Activated T-cell treated with anti-CD3 and anti-CD28 coated beads for 48 hours (primary cell): ENCODE measurements at places on chromosomes 3 and 15.

- DNase-seq, result no peak
Observed at GRCh38 chr15:47794252-47794914, 77.1 kb downstream of the SEMA6D start.

DNA sequence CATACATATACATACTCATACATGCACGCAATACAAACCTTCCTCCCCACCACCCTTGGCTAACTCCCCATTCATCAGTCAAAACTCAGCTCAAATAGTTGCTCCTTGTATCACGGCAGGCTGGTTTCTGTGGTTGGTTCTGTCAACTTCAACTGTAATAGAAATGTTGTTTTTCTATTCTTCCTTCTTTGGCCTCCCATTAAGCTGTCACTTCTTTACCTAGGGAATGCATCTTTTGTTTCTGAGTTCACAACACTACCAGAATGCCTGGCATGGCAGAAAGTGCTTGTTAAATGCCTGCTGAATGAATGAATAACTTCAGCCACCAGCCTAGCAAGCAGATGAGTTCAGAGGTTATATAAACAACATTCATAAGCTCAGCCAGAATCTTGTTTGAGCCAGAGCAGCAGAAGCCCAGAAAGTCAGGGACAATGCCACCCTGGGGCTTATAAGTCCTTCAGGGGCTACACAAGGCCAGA lies 63.1 kb downstream of the B3GALNT1 start:
- DNase-seq, result no peak

- no peak for DNase-seq
Observed at GRCh38 chr15:57312318-57313133, 63.8 kb upstream of the CGNL1 start.

GRCh38 chr3:143010024-143010423 lies 8.7 kb downstream of the U2SURP start:
- no peak for DNase-seq

GRCh38 chr3:183485585-183485984 lies 57.2 kb upstream of the MCF2L2 start:
- DNase-seq, result no peak
